ENCODE measurements at places on chromosomes 13 and 19. TPM values are rescaled to one million over a fixed set of nuclear protein-coding genes. Genes with fewer than 3 reads are reported as not detected.

NLRP11 gene
- polyA plus RNA-seq: 0.02 TPM

SCEL gene
- polyA plus RNA-seq: 8.6 TPM

ZFR2 gene
- 0.32 TPM for polyA plus RNA-seq

RNF225 gene
- polyA plus RNA-seq: not detected

OVOL3 gene
- 0.11 TPM for polyA plus RNA-seq

GFY gene
- 0.05 TPM for polyA plus RNA-seq

SRRM5 gene
- polyA plus RNA-seq: 0.39 TPM

KLC3 gene
- 5.5 TPM for polyA plus RNA-seq

MAMSTR gene
- 1.2 TPM for polyA plus RNA-seq

FBN3 gene
- polyA plus RNA-seq: 0.16 TPM

SYDE1 gene
- 2.5 TPM for polyA plus RNA-seq

SIGLECL1 gene
- polyA plus RNA-seq: 0.09 TPM

SGCG gene
- polyA plus RNA-seq: 0.57 TPM

KLK2 gene
- 0.50 TPM for polyA plus RNA-seq

DDX39A gene
- polyA plus RNA-seq: 197 TPM

COX7A1 gene
- polyA plus RNA-seq: 40.4 TPM

ANKRD27 gene
- polyA plus RNA-seq: 19.1 TPM

NXNL1 gene
- not detected for polyA plus RNA-seq

ZNF442 gene
- polyA plus RNA-seq: 1.9 TPM

CYP4F11 gene
- 0.07 TPM for polyA plus RNA-seq

IRGC gene
- 0.02 TPM for polyA plus RNA-seq

ZNF543 gene
- polyA plus RNA-seq: 3.9 TPM

SERPINE3 gene
- polyA plus RNA-seq: 0.16 TPM

RFPL4A gene
- 0.23 TPM for polyA plus RNA-seq

EHD2 gene
- polyA plus RNA-seq: 14.2 TPM

SAFB2 gene
- polyA plus RNA-seq: 60.6 TPM

TMPRSS9 gene
- polyA plus RNA-seq: 0.18 TPM

KLK8 gene
- 11.0 TPM for polyA plus RNA-seq

EPN1 gene
- 34.6 TPM for polyA plus RNA-seq

ZNF726 gene
- polyA plus RNA-seq: 4.7 TPM

RPS16 gene
- 3,143 TPM for polyA plus RNA-seq

KANK3 gene
- polyA plus RNA-seq: 6.0 TPM

TUBB4A gene
- polyA plus RNA-seq: 1.1 TPM

HSH2D gene
- 40.4 TPM for polyA plus RNA-seq

CGB2 gene
- polyA plus RNA-seq: 0.11 TPM

CCL25 gene
- 33.4 TPM for polyA plus RNA-seq

CUL4A gene
- polyA plus RNA-seq: 57.3 TPM

PCDH9 gene
- polyA plus RNA-seq: 0.82 TPM

CYP2A7 gene
- polyA plus RNA-seq: 0.21 TPM

STARD13 gene
- 2.0 TPM for polyA plus RNA-seq

TTYH1 gene
- polyA plus RNA-seq: 0.43 TPM

ZNF345 gene
- 6.2 TPM for polyA plus RNA-seq

ZNF525 gene
- polyA plus RNA-seq: 12.8 TPM
